ENCODE measurements at places on chromosomes 11 and 22. TPM values are rescaled to one million over a fixed set of nuclear protein-coding genes. Genes with fewer than 3 reads are reported as not detected.

- DNase-seq, result no peak
These were observed 67.9 kb downstream of the PIWIL4 start for GRCh38 chr11:94635072-94635471.

DNA sequence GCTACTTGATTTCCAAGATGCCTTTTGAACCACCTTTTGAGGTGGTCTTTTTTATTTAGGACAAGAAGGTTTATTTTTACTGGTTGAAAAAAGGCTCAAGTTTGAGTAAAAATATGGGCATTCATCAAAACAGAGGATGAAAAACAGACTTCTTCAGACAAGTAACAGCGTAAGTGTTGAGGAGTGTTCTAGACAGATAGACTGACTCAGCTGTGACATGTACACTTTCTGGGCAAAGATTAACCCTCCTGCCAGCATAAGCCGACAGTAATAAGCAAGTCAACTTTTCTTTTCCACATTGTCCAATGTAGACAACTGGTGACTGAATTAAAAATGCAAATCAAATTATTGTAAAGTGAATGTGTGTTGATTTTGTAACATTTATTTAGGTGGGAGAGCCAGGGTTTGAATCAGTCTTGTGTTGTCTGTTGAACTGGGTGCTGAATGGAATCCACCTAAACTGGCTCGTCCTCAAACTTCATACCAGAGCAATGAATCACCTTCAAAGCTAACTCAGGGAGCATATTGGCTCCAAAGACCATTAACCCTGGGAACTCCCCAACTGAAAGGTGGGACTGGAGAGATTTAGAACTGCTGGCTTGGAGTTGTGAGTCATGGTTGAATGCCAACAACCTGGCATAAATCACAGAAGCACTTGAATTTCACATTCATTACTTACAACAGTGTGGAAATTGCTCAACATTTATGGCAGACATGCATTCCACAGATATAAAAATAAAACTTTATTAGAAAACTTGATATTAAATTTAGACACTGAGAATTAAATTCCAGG lies 377.0 kb downstream of the ETS1 start:
- no peak for DNase-seq

The OR52A5 gene
- not detected for polyA plus RNA-seq

GRCh38 chr11:46352063-46352841 lies 5.0 kb downstream of the DGKZ start:
- no peak for DNase-seq

- DNase-seq, result no peak
These were observed 171.8 kb downstream of the IGLL1 start for GRCh38 chr22:23408321-23408720.

DNA sequence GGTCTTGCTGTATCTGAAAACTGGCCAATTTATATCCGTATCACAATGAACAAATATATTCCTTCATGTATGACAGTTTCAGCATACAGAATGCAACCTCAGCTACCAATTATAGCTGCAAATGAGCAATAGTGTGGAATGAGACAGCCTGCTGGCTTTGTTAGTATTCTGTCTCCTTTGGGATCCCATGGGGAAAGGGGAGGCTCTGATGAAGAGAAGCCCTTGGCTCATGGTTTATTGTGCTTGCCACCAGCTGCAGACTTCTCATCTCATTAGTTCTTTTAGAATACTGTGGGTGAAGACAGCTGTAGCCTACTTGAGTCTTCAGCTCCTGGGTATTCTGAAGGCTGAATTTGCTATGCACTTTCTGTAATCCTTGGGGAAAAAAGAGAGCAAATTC lies 42.4 kb downstream of the PITPNB start:
- DNase-seq, result no peak

DNA sequence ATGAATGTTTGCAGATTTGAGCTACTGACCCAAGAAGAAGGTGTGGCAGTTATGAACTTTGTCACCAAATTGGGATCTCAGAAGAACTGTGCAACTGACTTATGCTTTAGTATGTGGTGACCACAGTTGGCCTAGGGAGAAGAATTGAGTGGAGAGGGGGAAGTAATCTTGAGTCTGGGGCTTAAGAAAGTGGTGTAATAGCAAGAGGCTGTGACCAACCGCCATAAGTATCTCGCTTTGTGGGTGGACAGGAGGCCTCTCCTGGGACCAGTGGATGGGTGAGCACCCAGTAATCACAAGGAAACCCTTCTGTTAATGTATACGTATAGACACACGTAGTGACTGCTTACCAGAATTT lies 12.7 kb upstream of the IL10RA start:
- DNase-seq, result no peak
